Astrocyte of the cerebellum (primary cell): ENCODE measurements at places on chromosomes 13 and 19.

DNA sequence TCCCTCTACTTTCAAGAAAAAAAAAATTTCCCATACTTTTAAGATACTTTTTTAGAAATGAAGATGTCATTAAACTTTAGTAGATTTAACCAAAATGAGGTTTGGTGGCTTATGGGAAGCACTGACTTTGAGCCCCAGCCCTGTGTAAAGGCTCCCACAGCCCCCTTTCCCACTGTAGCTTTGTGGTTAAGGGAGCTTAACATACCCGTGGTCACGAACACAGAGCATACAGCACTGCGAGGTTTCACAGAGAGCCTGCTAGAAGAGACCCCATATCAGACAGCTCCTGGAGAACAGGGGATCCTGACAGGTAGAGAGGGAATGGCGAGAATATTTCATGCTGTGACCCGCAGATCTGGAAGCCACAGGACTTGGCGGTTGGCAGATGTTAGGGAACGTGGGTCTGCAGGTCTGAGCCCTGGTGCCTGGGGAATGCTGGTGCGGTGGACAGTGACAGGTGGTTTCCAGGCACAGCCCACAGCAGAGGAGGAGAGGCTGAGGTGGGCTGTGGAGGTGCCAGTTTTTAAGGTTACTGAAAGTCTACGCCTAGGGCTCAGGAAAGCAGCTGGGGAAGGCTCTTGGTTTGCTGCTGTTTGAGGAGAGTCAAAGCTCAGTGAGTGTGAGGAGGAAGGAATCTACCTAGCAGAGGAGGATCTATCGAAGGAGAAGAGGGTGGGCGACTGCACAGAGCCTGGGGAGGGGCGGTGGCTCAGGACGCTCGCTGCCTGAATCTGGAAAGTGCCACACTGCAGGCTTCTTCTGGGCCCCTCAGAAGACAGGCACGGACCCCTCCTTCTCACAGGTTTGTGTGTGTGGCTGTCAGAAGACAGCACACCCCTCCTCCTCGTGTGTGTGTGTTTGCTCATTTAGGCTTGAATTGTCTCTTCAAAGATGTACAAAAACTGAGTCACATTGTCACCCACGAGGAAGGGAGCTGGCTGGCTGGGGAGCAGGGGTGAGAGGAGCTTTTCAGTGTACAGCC, 49.9 kb downstream of the SLC7A9 start:
- DNase-seq = no peak

DNA sequence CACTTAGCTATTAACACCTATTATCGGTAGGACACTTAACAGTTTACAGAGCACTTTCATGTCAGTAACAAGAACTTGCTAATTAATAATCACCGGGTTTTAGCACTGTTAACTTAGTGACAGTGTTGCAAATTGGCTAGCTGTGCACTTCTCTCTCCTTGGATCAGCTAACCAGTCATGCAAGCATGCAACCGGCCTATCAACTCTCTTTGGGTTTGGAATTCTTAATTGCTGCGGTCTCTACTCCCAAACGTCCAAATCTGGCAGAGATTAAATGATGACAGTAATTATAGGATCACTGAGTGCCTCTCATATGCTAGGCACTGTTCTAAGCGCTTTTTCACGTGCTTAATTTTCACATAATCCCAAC, 1.2 kb downstream of the EPS15L1 start:
- DNase-seq = no peak

DNA sequence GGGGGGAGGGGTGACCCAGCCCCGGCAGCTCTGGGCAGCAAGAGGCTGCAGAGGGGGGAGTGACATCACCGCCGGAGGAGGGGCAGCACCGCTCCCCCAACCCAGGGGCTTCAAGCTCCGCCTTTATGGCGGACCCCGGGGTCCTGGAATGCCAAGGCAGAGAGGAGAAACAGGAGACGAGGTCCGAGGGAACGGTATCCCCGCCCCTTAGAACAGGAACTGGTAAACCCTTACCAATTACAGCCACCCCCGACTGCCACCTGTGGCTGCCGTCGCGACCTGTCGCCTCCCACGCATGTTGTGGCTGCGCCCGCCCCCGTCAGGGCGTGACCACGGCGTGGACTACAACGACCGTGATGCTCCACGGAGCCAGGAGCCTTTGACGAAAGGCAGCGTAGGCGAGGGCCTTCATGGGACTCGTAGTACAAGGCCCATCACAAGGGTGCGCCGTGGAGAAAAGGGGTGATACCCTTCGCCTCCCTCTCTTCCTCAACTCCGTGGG, 4.1 kb upstream of the KCNC3 start:
- peak; percentile 51 for DNase-seq

- no peak for DNase-seq
These were observed 18.6 kb upstream of the TIMM44 start for GRCh38 chr19:7961920-7962626.

- no peak for DNase-seq
These were observed 19.0 kb upstream of the ACOD1 start for GRCh38 chr13:76929320-76929719.

- DNase-seq = no peak
These were observed 143.5 kb upstream of the UBL3 start for GRCh38 chr13:29993716-29994488.

- no peak for DNase-seq
These were observed 1.2 kb downstream of the IZUMO4 start for GRCh38 chr19:2097886-2098327.
